ENCODE measurements at places on chromosomes 1 and 21.
A peak's percentile ranks its signal among the peaks of the same experiment; 100 is the strongest.

GRCh38 chr1:180533266-180533987 is 25.3 kb upstream of the OVAAL start:
- H3K4me3 ChIP-seq = no peak overlapping the region
- H3K36me3 ChIP-seq = no peaks in the 10 kb centered on the region
- peaks cover 4% of the 10 kb centered on the region for H3K27me3 ChIP-seq
- no peak overlapping the region for H3K27ac ChIP-seq

- H3K36me3 ChIP-seq = no peaks in the 10 kb centered on the region
- no peak overlapping the region for H3K4me3 ChIP-seq
- peaks cover 18% of the 10 kb centered on the region for H3K27me3 ChIP-seq
- no peaks in the 10 kb centered on the region for H3K4me1 ChIP-seq
- DNase-seq = no peak
These were observed 96.0 kb downstream of the IGSF21 start for GRCh38 chr1:18203645-18204044.

- no peak overlapping the region for H3K27ac ChIP-seq
- no peak overlapping the region for H3K4me3 ChIP-seq
- H3K36me3 ChIP-seq = no peaks in the 10 kb centered on the region
- H3K27me3 ChIP-seq = no peaks in the 10 kb centered on the region
- DNase-seq = peak; percentile 65
- H3K4me1 ChIP-seq = peaks cover 4% of the 10 kb centered on the region
These were observed 13.8 kb upstream of the BOLA1 start for GRCh38 chr1:149885339-149886120.

- peaks cover 52% of the 10 kb centered on the region for H3K4me1 ChIP-seq
- H3K27ac ChIP-seq = peak overlapping the region; percentile 94
- DNase-seq = peak; percentile 50
- no peaks in the 10 kb centered on the region for H3K36me3 ChIP-seq
- no peaks in the 10 kb centered on the region for H3K27me3 ChIP-seq
These were observed 42.8 kb upstream of the USP24 start for GRCh38 chr1:55257958-55258357.

- peaks cover 18% of the 10 kb centered on the region for H3K4me1 ChIP-seq
- DNase-seq = no peak
- H3K36me3 ChIP-seq = no peaks in the 10 kb centered on the region
- no peak overlapping the region for H3K27ac ChIP-seq
- peaks cover 7% of the 10 kb centered on the region for H3K27me3 ChIP-seq
These were observed 17.7 kb upstream of the FRRS1 start for GRCh38 chr1:99784143-99784542.
